MV-4-11 (cell line): ENCODE measurements at places on chromosomes 5 and 9.

GRCh38 chr5:17992291-17992690 is 358.0 kb downstream of the TAF11L14 start:
- no peak for DNase-seq

DNA sequence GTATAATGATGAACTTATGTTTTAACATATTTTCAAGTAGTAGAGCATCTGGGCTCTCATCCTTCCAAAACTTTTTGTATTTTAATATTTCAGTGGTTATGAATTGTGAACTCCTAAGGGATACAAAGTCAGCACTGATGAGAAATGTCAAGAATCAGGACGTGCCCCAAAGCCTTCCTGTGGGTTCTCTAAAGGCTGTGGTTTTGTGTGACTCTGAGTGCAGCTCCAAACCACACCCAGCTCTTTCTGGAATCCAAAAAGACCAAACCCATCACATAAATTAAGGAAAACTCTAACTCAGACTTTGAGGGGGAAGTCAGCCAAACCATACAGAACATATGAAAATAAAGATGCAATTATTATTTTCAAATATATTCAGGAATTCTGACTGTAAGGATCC is 40.8 kb upstream of the SMU1 start:
- DNase-seq: peak; percentile 49

- no peak for DNase-seq
Observed at GRCh38 chr5:96248131-96248530, 184.9 kb downstream of the PCSK1 start.

- no peak for DNase-seq
Observed at GRCh38 chr9:99235926-99236634, 14.0 kb downstream of the SEC61B start.

DNA sequence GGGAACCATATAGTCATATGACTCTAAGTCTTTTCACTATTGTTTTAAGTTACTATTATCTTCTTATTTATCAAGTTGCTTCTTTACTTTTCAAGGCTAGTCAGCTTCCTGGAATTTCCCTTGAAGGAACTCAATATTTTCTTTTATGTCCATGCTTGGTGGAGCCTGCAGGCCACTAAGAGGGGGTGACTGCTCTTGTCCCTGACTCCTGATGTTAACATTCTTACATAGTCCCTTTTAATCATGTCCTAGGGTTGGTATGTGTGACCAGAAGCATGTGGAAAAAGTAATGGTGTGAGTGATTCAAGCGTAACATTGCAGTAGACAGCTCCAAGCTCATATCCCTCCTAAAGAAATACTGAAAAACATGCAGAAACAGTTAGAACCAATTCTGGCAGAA is 1536.2 kb upstream of the CDH9 start:
- DNase-seq: no peak
